ENCODE measurements at places on chromosomes 2 and 18.
A peak's percentile ranks its signal among the peaks of the same experiment; 100 is the strongest.

GRCh38 chr18:25561918-25562317, 210.0 kb upstream of the ZNF521 start:
- DNase-seq: no peak

DNA sequence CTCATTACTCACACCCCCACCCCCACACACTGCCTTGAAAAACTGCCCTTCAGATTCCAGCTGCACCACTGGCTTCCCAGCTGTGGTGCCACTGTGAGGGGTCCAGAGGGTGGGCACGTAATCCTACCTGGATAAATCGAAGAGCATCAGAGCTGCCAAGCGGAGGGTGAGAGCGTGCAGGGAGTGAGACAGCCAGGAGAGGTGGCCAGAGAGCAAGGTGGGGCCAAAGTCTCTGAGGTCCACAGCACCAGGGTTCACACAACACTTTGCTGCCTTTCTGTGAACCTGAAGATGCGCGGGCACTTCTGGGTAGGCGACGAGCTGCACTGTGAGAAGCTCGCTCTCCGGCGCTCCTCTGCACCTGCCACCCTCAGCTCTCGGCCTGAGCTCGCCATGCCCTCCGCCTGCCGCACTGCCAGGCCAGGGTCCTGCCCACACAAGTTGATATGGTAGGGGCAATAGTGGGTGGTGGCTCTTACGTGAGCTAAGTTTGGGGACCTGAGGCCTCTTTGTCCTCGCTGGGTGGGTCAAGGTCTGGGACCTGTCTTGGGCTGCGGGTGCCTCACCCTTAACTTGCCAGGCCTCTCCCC, 83.9 kb downstream of the MARCO start:
- no peak for DNase-seq

DNA sequence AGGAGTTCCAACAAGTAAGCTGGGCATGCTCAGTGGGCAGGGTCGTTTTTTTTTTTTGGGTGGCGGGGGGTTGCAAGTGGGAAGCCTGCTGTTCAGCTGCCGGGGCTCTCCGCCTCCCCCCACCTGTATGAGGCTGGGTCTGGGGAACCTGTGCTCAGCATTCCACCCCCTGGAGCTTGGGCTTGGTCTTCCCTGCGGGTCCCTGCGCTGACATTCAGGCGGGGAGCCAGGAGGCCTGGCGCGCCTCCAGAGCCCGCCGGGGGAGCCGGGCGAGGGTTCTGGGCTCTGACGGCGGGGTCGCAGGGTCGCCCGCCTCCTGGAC, 822 bp upstream of the GPD2 start:
- no peak for DNase-seq

- DNase-seq: no peak
Measured at GRCh38 chr2:203878063-203878462, 10.5 kb downstream of the CTLA4 start.

GRCh38 chr2:163236553-163236952, 398.0 kb upstream of the KCNH7 start:
- no peak for DNase-seq

DNA sequence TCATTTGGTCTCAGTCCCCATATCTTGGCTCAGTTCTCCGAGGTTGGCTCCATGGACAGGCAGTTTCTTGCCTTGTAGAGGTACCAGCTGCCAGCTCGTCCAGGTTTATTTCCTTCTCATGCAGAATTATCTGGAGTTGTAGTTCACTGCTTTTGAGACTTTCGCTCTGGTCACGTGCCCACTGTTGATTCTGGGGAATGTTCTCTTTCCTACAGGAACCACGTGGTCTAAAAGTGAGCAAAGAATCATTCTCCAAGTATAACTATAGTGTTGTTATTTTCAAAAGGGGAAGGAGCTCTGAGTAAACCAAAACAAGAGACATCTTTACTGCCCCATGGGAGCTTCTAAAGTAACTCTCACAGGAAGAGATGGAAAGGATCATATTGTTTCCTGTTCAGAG, 41.2 kb upstream of the RAB27B start:
- no peak for DNase-seq

DNA sequence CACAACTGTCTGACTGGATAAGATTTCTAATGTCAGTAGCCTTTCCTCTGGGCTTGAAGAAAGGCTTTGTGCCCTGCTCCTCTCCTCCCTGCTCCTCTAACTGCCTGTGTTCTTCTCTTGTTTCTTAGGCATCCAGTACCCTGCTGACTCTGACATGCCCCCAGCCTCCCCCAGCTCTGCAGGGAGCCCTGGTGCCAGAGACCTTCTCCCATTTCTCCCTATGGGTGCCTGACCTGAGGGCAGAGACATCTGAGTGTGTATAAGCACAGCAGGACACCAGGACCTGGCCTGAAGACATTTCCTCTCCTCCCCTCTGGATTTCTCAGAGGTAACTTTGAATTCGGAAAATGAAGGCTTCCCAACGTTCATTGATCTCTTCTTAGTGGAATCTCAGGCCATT, 23.6 kb downstream of the RNF144A start:
- DNase-seq: no peak

DNA sequence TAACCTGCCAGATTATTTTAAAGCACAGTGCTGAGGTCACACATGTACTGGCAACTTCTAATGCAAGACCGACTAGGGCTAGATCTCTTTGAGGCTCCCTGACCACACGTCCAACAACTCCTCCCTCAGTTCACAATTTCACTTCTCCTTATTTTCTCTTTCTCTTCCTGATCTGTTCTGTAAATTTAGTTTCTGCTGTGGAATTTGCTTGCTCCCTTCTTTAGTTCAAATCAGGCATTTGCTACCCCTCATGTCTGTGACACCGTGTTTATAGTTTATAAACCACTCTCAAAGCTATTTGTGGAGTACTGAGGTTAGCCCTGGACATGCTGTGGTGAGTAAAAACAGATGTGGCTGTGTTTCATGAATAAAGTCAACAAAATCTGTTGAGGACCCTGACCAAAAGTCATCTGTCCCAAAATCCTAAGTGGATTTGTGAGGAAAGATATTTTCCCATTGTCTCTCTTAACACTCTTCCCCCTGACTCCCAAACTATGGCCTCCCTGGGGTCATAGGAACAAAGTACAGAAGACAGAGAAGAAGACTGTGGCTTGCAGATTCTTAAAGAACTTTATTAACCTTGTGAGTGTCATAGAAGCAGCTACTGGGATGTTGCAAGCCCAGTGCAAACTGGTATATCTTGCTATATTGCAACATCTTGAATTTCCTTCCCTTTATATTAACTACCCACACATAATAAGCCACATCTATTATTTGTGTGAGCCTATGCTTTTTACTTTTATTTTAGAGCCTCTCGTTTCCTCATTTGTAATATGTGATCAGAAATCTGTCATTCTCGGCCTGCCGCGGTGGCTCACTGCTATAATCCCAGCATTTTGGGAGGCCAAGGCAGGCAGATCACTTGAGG, 3.5 kb upstream of the NAGK start:
- DNase-seq: no peak

GRCh38 chr2:239457586-239458445, 57.0 kb upstream of the HDAC4 start:
- DNase-seq: no peak

DNA sequence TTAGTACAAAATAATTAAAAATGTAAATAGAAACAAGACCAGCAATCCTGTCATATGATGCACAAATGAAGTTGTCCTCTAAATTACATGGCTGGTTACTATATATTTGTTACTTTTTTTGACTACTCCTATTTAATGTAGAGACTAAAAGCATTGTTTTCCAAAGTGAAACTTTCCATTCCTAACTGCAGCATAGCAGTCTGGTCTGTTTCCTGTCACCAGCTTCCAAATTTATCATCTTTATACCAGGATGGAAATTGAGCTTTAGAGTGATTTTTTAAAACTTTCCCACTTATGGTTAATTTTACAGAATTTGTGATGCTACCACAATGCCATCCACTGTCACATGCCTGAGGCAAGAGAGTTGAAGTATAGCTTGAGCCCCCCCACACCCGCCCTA, 33.5 kb upstream of the RAB27B start:
- DNase-seq: no peak

GRCh38 chr2:86105252-86105968, at the start of gene POLR1A:
TSS of gene POLR1A (minus strand) at chr2:86105886. CDS start at chr2:86105776, 110 bp downstream.
- peak; percentile 40 for DNase-seq

GRCh38 chr2:54741250-54741649, 17.8 kb downstream of the EML6 start:
- DNase-seq: no peak

GRCh38 chr2:227234429-227234828, 70.0 kb downstream of the COL4A3 start:
- DNase-seq: no peak

DNA sequence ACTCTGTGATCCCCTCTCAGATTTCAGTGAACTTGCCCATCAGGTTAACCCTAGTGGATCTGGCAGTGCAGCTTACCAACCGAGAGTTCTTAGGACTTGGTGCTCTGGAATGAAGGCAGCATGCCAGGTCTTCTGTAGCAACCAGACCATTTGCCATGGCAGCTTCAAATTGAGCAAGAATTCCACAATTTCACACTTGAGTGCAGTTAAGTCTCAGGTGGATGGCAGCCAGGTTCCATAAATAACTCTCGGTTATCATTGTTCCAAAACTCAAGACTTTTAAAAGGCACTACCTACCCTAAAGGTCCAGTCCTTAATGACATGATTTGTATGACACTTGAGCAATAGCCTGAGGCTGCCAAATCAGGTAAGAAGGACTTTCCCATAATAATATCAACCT, 48.1 kb downstream of the GALNT3 start:
- DNase-seq: no peak

GRCh38 chr18:50441501-50441900, 66.7 kb downstream of the SKA1 start:
- no peak for DNase-seq

- DNase-seq: no peak
Measured at GRCh38 chr2:43044093-43044681, 182.2 kb downstream of the ZFP36L2 start.

- DNase-seq: no peak
Measured at GRCh38 chr2:240212425-240213225, 72.2 kb upstream of the OTOS start.

Measured in GM18507 (cell line).